ENCODE measurements at places on chromosomes 4 and X.

DNA sequence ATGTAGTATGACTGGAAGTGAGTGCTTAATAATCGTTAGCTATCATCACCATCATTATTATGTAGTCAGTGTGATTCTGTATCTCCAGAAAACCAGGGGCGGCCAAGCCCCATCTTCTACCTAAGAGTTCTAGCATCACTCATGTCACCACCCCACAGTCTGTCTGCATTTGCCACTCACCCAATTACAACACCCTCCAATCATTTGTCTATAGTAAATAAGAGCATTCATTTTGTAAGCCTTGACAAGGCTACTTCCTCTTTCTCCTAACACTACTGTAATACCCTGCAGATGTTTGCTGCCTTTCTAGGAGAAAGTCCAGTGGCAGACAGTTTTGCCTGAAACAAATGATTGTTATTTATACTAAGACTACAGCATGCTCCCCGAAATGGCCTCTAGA is 15.8 kb upstream of the IL21 start:
- no peak for DNase-seq

GRCh38 chr4:48602763-48603162 is 112.7 kb downstream of the ZAR1 start:
- DNase-seq, result no peak

DNA sequence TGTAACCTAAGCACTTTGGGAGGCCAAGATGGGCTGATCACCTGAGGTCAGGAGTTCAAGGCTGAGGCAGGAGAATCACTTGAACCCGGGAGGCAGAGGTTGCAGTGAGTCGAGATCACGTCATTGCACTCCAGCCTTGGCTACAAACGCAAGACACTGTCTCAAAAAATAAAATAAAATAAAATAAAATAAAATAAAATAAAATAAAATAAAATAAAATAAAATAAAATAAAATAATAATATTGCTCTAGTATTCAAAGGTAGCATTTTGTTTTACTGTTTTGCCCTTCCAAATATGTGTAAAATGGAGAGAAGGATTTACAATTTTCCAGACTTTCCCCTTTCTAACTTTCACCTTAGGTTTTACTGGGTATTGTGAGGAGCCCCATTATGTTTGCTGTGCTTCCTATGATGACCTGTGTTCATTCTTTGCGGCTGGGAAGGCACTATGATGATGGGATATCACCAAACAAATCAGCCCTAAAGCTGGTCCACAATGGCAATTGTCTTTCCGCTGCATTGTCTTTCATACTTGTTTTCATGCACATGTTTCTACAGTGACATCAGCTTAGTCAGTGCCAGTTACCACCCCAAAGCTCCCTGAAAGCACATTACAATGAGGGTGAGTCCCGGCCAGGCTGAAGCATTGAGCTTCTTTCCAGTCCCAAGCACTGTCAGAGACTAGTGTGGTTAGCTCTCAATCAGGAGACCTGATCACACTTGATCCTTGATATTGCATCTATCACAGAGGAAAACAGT is 50.8 kb downstream of the DTHD1 start:
- DNase-seq, result no peak

GRCh38 chr4:71541541-71541940 is 202.7 kb downstream of the SLC4A4 start:
- DNase-seq, result no peak

DNA sequence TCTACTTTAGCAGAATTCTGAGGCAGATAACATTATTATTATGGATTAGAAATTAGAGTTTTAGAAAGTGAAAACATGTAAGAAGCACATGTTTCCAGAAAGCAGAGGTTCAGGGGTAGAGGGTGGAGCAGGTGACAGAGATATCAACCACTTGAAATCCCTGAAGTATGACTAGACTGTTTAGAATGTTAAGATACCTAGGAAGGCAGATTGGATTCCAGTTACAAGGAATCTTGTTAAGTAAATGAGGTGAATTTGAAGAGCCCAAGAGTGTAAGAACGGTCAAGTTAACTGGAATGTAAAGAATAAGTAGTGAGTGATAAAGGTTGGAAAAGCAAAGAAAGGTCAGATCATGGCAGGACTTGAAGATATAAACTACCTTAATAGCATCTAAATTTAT is 37.6 kb downstream of the ARSJ start:
- DNase-seq, result no peak

DNA sequence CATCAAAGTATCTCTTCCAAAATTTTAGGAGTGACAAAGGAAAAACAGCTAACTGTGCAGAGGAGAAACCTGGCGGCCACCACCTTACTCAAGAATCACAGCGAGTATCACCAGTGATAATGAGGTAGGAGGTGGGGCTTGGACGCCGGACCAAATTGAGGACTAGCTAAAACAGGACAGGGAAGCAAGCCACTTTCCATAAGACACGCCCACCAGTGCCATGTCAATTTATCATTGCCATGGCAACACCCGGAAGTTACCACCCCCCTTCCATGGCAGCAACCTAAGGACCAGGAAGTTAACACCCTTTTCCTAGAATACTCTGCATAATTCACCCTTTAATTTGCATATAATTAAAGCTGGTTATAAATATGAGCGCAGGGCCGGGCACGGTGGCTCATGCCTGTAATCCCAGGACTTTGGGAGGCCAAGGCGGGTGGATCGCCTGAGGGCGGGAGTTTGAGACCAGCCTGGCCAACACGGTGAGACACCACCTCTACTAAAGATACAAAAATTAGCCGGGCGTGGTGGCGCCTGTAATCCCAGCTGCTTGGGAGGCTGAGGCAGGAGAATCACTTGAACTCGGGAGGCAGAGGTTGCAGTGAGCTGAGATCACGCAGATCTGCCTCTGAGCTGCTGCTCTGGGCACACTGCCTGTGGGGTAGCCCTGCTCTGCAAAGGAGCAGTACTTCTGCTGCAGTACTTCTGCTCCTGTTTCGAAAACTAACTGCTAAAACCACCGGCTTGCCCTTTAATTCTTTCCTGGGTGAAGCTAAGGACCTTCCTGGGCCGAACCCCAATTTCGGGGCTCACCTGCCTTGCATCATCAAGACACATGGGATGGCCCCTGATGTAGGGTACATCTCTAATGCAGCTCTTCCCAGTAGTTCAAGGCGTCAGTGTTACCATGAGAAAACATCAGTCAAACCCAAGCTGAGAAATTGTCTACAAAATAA is 116.7 kb downstream of the HMX1 start:
- no peak for DNase-seq

DNA sequence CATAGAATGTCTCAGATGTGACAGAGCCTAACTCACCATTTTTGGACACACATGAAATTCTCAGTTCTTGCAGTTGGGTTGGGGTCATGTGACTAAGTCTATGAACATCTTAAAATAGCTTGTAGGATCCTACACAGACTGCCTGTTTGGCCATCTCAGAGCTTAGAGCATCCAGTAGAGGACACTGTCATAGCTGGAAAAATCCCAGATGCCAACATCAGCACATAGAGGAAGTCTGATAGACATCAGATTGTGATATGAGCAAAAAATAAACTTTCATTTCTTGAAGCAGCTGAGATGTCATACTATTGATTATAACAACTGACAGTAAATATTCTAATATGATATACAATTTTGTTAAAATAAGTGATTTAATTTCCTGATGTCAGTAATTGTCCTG is 207.1 kb downstream of the TRAM1L1 start:
- DNase-seq, result no peak

DNA sequence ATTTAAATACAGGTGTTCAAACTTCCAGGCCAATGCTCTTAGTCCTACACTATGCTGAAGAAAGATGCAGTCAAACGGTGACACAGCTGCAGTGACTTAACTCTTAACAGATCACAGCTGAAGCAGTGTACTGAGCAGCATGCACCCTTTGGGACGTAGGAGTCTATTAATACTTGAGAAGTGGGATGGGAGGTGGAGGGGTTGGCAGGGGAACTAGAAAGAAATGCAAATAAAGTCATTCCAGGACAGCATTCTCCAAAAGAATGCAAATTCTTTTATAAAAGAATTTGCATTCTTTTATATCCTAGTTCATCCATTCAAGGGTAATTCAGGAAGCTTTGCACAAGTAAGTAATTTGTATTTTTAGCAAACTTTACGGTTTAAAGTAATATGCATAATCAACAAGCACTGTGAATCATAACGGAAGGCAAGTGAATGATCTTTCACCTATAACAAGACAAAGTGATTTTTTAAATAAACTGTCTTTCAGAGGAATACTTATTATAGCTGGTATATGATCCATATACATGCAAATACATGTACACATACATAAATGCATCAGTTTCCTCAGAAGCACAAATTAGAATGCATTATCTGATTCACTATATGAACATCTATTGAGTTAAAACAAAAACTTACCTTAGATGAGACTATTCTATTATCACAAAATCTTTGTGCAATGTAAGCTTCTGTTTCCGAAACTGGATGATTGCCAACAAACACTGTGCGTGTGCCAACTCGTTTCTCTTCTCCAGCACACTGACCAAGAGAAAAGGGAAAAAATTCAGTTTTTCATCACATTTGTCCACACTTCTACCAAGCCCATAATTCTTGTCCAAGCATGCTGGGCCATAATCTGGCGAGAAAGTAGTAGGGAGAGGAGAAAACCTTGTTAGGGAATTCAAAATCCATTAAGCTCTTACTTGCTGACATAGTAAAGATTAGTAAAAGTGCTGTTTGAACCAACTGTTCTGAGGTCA is 106.5 kb downstream of the ATP11C start:
- DNase-seq, result peak; percentile 96

GRCh38 chr4:146742416-146742815 is 103.7 kb downstream of the POU4F2 start:
- DNase-seq, result no peak

DNA sequence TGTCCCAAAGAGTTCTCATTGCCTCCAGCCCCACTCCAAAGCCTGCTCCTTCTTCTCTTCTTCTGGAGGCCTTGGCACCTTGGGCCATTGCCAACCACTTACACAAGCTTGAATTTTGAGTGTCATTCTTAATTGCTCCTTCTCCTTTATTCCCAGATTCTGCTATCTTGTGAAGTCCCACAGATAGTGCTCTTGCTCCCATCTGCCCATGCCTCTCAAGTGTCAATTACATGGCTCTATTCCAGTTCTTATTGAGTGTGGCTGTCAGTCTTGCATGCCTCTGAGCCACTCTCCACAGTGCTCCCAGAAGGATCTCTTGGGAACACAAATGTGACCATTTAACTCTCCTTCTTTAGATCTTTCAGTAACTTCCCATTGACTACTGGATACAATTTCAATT is 117.3 kb upstream of the SFRP2 start:
- DNase-seq, result no peak

GRCh38 chr4:56086073-56086541 is 137.4 kb downstream of the CEP135 start:
- DNase-seq, result peak; percentile 56

DNA sequence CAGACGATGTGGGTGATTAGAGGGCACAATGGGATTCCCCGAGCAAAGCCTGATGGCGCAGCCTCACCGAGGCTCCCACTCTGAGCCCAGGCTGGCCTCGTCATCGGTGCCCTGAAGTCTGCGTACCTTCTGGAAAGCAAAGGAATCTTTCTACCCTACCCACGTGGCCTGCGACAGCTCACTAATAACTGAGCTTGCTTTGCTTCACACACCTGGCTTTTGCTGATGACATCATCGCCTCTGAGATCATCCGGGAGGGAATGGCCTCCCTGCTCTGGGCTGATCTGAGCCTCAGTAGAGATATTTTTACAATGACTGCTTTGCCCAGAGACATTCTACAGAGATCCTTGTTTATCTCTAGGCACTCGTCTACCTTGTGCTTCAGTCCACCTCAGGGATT is 45.4 kb upstream of the PDLIM3 start:
- DNase-seq, result no peak

DNA sequence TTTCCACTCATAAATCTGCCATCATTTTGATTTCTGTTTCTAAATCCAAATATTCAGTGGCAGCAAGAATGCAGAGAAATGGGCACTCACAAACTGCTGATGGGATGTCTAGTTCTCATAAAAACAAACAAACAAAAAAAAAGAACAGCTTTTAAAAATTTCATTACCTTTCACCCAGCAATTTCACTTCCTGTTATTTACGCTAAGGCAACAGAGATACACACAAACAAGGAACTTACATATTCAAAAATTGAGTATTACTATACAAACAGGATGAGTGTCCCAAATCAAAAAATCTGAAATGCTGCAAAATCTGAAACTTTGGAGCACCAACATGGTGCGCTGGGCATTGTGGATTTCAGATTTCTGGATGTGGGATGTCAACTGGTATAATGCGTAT is 36.4 kb downstream of the FAT1 start:
- no peak for DNase-seq

- no peak for DNase-seq
These were observed 922.1 kb downstream of the RAB28 start for GRCh38 chr4:12562021-12562420.

DNA sequence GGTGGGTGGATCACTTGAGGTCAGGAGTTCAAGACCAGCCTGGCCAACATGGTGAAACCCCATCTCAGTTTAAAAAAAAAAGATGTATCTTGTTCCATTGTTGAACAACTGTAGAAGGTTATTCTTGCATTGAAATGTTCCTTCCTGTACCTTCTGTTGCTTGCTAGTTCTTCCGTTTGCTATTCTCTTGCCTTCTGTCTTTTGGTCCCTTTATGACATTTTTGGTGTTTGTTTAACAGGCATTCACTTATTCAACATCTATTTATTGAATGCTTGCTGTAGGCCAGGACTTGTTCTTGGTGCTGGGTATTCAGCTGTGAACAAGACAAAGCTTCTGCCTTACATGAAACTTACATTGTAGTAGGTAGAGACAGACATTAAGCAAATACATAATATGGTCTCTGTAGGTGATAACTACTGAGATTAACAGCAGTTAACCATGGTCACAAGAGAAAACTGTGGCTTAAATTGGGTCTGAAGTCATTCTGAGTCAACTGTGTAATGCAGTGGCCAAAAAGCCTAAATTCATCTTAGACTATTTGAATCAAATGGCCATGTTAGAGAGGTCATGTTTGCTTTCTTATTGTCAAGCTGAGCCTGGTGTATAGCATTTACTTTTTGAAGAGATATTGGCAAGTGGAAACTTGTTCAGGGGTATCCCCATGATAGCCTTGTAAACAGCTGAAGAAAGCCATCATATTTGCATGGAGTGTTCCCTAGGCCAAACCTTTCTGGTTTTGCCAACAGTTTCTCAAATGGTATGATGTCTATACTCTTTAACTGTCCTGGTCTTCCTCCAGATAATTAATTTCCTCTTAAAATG is 35.6 kb downstream of the GAB1 start:
- no peak for DNase-seq

DNA sequence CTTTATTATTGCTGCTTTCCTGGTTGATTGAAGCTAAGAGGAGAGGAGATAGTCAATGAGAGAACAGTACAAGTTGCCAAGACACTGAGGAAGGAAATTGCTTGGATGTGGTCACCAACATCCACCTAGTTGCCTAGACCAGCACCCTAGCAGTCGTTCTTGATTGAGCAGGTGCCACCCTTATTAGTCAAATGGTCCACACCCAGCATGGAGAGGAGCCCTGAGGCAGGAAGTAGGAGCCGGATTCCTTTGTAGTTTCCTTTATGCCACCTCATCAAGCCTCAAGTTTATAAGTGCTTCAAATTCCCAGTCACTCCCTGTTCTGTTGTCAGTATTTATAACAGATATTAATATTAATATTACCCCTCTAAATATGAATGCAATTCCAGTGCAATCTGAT is 19.1 kb downstream of the PAGE2 start:
- no peak for DNase-seq
